Activated CD4-positive, alpha-beta memory T cell treated with anti-CD3 and anti-CD28 coated beads, Interleukin-2, amount 10 ng/mL, durations not matched to agents 7 days and 5 days (primary cell): ENCODE measurements at places on chromosomes 4 and X. TPM values are rescaled to one million over a fixed set of nuclear protein-coding genes. Genes with fewer than 3 reads are reported as not detected.

DNA sequence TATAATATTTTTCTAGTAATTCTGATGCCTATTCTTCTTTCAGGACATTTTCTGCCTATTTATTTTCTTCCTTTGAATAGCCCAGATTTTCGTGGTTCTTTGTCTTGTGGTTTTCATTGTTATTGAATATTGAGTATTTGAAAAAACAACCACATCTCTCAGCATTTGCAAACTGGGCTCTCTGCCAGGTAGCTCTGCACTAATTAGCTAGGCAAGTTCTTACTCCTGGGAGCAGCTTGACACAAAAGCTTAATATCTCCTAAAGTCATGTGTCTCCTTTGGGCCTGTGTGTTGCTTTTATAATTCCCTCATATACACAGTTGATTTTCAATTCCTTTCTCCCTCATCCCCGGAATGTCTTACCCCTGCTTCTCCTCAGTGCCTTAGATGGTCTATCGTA lies 413.5 kb upstream of the GRIA3 start:
- no peak overlapping the region for H3K4me3 ChIP-seq
- no peaks in the 10 kb centered on the region for H3K36me3 ChIP-seq
- no peaks in the 10 kb centered on the region for H3K4me1 ChIP-seq

GRCh38 chr4:172857026-172857425 lies 311.6 kb upstream of the GALNT7 start:
- DNase-seq: no peak
- H3K4me3 ChIP-seq: no peak overlapping the region
- no peaks in the 10 kb centered on the region for H3K36me3 ChIP-seq
- no peak overlapping the region for H3K27ac ChIP-seq
- no peaks in the 10 kb centered on the region for H3K27me3 ChIP-seq

- H3K27ac ChIP-seq: no peak overlapping the region
- DNase-seq: no peak
- H3K4me3 ChIP-seq: no peak overlapping the region
- H3K4me1 ChIP-seq: no peaks in the 10 kb centered on the region
Observed at GRCh38 chrX:43897290-43897689, 15.0 kb upstream of the MAOB start.

- peaks cover 2% of the 10 kb centered on the region for H3K27me3 ChIP-seq
- H3K4me3 ChIP-seq: no peak overlapping the region
- no peaks in the 10 kb centered on the region for H3K4me1 ChIP-seq
- H3K27ac ChIP-seq: no peak overlapping the region
- no peaks in the 10 kb centered on the region for H3K36me3 ChIP-seq
Observed at GRCh38 chr4:73453701-73454005, 17.6 kb downstream of the AFP start.

GRCh38 chr4:101853028-101853427 lies 62.5 kb downstream of the BANK1 start:
- no peak overlapping the region for H3K4me3 ChIP-seq
- peaks cover 2% of the 10 kb centered on the region for H3K27me3 ChIP-seq
- H3K27ac ChIP-seq: no peak overlapping the region

- DNase-seq: no peak
- H3K27ac ChIP-seq: no peak overlapping the region
- H3K4me3 ChIP-seq: no peak overlapping the region
- no peaks in the 10 kb centered on the region for H3K36me3 ChIP-seq
- H3K4me1 ChIP-seq: peaks cover 3% of the 10 kb centered on the region
Observed at GRCh38 chr4:82275431-82276331, 98.1 kb downstream of the HNRNPD start.

- peak overlapping the region; percentile 94 for H3K27ac ChIP-seq
- DNase-seq: peak; percentile 57
- H3K4me3 ChIP-seq: peak overlapping the region; percentile 43
- H3K4me1 ChIP-seq: peaks cover 52% of the 10 kb centered on the region
Observed at GRCh38 chrX:19566359-19567222, 51.3 kb upstream of the MAP3K15 start.

- H3K27ac ChIP-seq: no peak overlapping the region
- no peak for DNase-seq
- H3K27me3 ChIP-seq: no peaks in the 10 kb centered on the region
- no peak overlapping the region for H3K4me3 ChIP-seq
- H3K36me3 ChIP-seq: no peaks in the 10 kb centered on the region
Observed at GRCh38 chr4:34767407-34767806, 1476.9 kb downstream of the ARAP2 start.

- no peaks in the 10 kb centered on the region for H3K4me1 ChIP-seq
- H3K27me3 ChIP-seq: no peaks in the 10 kb centered on the region
- no peaks in the 10 kb centered on the region for H3K36me3 ChIP-seq
- no peak overlapping the region for H3K4me3 ChIP-seq
Observed at GRCh38 chr4:75232546-75232945, 281.7 kb downstream of the RCHY1 start.

DNA sequence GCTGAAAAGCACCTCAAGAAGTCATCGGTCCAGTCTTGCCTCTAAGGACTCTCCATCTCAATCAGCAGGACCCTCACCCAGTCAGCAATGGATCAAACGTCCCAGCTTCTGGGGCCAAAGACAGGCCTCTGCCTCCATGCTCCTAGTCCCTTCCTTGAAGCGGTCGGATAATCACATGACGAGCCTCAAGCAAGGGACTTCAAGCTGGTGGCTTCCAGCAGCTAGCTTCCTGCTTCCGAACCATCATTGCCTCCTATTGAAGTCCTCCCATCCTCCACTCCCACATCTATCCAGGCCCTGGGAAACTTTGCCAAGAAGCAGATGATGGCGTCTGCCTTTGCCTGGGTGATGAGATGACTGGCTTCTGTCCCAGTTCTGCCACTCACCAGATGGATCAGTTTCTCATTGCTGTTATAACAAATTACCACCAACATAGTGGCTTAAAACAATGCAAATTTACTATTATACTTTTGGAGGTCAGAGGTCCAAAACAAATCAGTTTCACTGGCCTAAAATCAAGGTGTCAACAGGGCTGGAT lies 135.2 kb upstream of the MAMLD1 start:
- H3K36me3 ChIP-seq: no peaks in the 10 kb centered on the region
- H3K27me3 ChIP-seq: no peaks in the 10 kb centered on the region
- DNase-seq: no peak
- H3K27ac ChIP-seq: no peak overlapping the region

DNA sequence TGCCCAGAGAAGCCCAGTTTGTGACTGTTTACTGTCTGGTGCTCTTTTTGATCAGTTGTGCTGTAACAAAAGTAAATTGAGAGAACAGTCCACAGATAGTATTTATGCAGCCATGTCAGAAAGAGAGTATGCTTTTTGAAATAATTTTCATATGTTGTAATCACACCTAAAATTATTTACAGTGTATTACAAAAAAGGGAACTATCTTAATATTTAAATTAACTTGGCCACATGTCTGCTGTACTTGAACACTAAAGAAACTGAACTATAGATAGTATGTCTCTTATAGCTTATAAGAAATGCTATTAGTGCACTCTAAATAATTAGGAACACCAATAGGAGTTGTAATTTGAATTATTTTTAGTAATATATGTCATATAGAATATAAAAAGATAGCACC lies 30.2 kb downstream of the KIAA0232 start:
- H3K4me3 ChIP-seq: no peak overlapping the region
- no peak for DNase-seq
- H3K27me3 ChIP-seq: no peaks in the 10 kb centered on the region
- H3K27ac ChIP-seq: no peak overlapping the region
- peaks cover 8% of the 10 kb centered on the region for H3K4me1 ChIP-seq
- H3K36me3 ChIP-seq: peaks cover 25% of the 10 kb centered on the region

GRCh38 chr4:67933755-67934154 lies 29.5 kb downstream of the TMPRSS11A start:
- no peak for DNase-seq
- no peaks in the 10 kb centered on the region for H3K4me1 ChIP-seq
- no peaks in the 10 kb centered on the region for H3K36me3 ChIP-seq

- no peak overlapping the region for H3K27ac ChIP-seq
- no peaks in the 10 kb centered on the region for H3K27me3 ChIP-seq
- H3K4me3 ChIP-seq: no peak overlapping the region
- H3K4me1 ChIP-seq: no peaks in the 10 kb centered on the region
- no peaks in the 10 kb centered on the region for H3K36me3 ChIP-seq
Observed at GRCh38 chrX:45142185-45142584, 58.5 kb downstream of the DIPK2B start.

- no peaks in the 10 kb centered on the region for H3K36me3 ChIP-seq
- H3K27me3 ChIP-seq: no peaks in the 10 kb centered on the region
- no peaks in the 10 kb centered on the region for H3K4me1 ChIP-seq
- H3K27ac ChIP-seq: no peak overlapping the region
- H3K4me3 ChIP-seq: no peak overlapping the region
- DNase-seq: no peak
Observed at GRCh38 chr4:120775431-120775830, 147.1 kb downstream of the PRDM5 start.

GRCh38 chrX:43315622-43316021 lies 340.5 kb upstream of the MAOA start:
- H3K4me3 ChIP-seq: no peak overlapping the region
- no peak for DNase-seq
- H3K36me3 ChIP-seq: no peaks in the 10 kb centered on the region
- no peaks in the 10 kb centered on the region for H3K27me3 ChIP-seq

The DCAF12L2 gene
- total RNA-seq: not detected

The GAB3 gene
- total RNA-seq: 10.5 TPM

The RBM47 gene
- total RNA-seq: 2.2 TPM

The GPM6B gene
- total RNA-seq: not detected
